ENCODE measurements at places on chromosomes 1 and 21.
A peak's percentile ranks its signal among the peaks of the same experiment; 100 is the strongest.

GRCh38 chr21:41460578-41461527 lies 34.8 kb downstream of the MX1 start:
- peak; percentile 14 for DNase-seq

- no peak for DNase-seq
Observed at GRCh38 chr1:8431019-8431418, 113.1 kb downstream of the SLC45A1 start.

DNA sequence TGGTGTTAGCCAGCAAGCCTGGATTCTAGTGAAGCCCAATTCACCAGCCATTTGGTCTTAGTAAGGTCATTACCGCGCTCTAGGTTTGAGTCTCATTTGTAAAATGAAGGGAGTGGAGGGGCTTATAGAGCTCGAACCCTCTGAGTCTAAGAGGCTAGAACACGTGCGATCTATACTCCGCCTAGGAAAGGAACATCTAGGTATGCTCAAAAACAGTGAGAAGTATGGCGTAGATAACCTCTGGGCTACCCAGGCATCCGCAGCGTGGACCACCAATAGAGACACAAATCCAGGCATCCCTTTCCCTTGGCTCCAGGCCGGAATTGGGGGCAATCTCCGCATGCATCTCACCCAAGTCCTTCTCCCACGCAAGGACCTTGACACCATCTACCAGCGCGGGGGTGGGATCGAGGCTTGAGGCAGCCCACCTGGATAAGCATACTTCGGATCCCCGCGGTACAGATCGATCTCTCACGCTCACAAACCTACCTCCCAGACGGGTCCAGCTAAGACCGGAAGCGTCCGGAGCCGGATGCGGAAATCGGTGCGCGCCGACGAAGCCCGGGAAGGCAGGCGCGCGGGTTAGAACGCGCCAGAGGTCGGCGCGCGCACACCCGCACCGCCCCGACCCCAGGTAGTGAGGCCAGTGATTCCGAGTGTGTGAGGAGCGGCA lies at the start of gene METTL25B:
Gene METTL25B, plus strand, starts transcription at position 544 of the 673 bp plus-strand sequence. CDS start 636 bp downstream, outside the sequence.
- peak; percentile 68 for DNase-seq

DNA sequence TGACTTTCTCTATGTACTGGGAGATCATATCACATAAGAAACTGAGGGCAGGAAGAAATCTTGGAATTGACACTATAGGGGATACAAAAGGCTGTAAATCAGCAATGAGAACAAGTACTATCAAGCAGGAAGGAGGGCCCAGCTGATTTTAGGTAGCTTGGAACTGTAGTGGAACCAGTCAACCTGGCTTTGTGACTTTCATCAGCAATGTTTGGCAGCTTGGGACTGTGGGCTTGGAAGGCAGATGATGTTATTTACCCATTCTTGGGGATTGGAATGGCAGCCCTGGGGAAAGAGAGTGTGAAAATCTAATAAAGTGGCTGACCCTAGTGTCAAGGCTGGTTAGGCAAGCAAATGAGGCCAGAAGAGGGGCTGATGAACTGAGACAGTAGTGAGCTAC lies 1073.3 kb downstream of the ADGRL2 start:
- DNase-seq, result no peak

DNA sequence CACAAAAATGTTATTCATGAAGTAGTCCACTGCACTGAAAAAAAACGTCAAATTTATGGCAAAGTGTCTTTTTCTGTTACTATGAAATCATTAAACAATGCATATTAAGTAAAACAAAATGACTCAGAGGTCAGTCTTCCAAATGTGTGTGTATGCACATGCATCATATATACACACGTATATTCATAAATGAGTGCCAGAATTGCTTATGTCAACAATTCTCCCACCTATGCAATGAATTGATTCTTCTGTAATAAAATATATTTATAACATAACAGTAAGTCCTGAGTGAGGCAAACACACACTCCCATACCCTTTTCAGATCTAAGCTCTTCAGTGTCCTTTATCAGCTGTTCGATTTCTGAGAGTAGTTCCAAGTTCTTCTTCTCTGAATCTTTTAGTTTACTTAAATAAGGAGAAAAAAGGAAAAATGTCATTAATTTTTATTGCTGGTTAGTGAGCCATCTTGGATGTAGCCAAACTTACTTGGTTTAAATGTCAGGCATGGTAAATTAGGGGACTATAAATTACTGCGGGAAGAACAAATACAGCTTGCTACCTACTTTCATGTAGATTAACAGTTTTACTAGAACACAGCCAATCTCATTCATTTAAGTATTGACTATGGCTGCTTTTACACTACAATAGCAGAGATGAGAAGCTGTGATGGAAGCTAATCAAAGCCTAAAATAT lies 131.9 kb downstream of the COQ8A start:
- DNase-seq, result no peak

GRCh38 chr1:213154056-213154685 lies 103.1 kb downstream of the RPS6KC1 start:
- DNase-seq, result no peak

- no peak for DNase-seq
Observed at GRCh38 chr1:62325681-62326080, 6.4 kb upstream of the KANK4 start.

- no peak for DNase-seq
Observed at GRCh38 chr1:24117722-24118409, 5.9 kb upstream of the MYOM3 start.

GRCh38 chr1:228871314-228872061 lies 136.2 kb downstream of the RHOU start:
- DNase-seq, result no peak

DNA sequence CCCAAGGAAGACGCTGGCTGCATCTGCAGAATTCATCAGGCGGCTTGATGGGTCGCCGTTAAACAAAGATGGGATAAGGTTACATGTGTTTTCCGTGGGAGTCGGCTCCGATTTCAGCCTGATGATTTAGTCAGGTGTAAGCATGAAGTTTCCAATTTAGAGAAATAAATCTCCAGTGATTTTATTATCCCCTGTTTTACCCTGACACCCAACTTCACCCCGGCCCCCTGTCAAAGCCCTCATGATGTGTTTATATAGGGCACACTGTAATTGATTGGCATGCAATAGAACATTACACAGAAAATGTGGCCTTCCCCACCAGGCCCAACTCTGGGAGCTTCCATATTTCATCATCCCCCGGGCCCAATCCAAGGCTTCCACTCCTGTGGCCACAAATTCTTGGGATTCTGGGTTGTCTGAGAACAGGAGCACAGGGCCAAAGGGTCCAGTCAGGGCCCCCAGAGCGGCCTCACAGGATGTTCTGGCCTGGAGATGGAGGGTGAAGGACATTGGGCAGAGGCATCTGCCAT lies 72.5 kb downstream of the FOXD2 start:
- DNase-seq, result no peak

DNA sequence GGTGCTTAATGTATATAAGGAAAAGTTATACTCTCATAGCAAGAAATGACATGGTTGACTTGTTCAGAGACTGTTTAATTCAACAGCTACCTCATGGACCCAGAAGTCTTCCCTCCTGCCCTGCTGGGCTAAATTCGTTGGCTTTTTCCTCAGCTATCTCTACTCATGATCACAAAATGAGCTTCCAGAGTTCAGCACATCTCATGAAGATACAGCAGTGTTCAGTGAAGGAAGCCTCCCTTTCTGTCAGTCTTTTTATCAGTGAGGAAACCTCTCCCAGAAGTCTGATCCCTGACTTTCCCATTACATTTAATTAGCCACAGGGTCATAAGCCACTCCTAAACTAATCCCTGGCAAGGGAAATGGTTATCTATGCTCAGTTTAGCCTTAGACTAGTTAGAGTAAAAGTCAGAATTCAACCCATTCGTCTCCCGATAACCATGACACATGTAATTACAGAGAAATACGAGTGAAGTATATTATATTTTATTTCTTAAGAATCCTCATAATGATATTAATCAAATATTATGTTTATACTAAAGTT lies 97.5 kb downstream of the DENND1B start:
- DNase-seq, result no peak

GRCh38 chr1:99218572-99218971 lies 45.7 kb upstream of the PLPPR4 start:
- no peak for DNase-seq

DNA sequence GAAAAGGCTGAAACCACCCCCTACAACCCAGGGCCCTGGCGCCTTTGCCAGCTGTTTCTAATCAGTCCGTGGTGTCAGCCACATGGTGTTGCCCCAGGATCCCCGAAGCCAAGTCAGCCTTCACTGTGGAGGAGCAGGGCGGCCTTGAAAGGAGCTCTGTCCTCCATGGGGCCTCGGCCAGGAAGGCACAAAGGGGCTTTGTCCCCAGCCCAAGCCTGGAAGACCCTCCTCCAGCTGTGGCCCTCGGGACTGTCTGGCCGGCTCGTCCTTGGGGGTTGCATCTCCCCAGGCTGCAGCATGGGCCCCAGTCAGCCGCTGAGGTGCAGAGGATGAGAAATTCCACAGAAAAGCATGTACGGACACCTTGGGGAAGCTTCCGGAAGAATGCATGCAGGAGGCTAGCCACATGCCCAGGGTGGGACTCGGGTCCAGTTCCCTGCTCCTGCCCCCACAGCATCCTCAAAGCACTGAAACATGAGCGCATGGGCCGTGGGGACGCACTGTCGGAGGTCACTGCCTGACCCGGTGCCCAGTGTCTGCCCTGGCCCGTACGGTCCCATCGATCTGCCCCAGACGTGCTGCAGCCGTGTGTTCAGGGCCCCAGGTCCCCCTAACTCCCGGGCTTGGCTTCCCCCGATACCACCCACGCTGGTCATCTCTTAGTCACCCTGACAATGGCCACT lies 38.6 kb upstream of the POFUT2 start:
- DNase-seq, result no peak

GRCh38 chr1:28247612-28248272 lies 11.6 kb upstream of the SESN2 start:
- no peak for DNase-seq

DNA sequence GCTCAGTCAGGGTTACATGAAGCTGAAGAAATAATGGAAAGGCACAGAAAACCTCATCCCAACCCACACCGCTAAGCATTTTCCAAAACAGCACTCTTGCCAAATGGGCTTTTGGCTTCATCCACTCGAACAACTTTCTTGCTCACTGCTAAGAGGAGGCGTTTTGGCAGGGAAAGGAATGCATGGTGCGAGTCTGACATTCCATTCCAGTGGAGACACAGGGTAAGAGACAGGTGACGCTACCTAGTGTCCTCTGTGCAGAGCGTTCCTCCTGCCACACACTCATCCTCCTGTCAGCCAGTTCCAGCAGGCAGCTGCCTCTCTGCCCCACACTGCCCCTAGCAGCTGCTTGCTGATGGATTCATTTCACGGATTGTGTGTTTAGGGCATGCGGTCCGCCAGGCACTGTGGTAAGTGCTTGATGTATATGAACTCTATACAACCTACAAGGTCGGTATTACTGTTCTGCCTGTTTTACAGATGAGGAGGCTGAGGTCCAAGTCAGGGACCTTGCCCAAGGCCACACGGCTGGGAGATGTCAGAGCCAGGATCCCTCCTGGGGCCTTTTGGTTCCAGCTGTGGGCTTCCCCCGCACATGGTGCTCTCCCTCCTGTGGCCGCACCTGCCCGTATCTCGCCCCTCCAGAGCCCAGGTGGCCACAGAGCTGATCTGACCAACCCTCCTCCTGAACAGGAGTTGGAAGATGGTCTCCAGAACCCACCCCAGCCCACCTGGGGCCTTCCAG lies 25.7 kb upstream of the BACE2 start:
- no peak for DNase-seq
